Fibroblast of mammary gland (primary cell): ENCODE measurements at places on chromosomes 11 and 22.
A peak's percentile ranks its signal among the peaks of the same experiment; 100 is the strongest.

DNA sequence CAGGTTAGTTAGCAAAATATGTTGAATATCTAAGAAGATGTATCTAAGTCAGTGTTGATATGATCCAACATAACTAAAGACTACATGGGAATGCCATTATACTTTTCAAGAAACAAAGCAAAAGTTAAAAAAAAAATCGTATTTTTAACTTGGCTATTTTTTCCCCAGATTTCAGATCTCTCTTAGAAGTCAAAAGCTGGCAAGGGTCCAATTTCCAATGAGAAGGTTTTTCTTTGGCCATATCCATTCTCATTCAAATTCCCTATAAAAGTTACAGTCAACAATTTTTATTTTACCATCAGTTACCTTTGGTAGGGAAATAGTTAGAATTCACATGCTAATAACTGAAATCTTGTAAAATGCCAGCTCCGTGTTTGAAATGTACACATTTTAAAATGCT, 70.5 kb upstream of the FAT3 start:
- DNase-seq, result no peak

DNA sequence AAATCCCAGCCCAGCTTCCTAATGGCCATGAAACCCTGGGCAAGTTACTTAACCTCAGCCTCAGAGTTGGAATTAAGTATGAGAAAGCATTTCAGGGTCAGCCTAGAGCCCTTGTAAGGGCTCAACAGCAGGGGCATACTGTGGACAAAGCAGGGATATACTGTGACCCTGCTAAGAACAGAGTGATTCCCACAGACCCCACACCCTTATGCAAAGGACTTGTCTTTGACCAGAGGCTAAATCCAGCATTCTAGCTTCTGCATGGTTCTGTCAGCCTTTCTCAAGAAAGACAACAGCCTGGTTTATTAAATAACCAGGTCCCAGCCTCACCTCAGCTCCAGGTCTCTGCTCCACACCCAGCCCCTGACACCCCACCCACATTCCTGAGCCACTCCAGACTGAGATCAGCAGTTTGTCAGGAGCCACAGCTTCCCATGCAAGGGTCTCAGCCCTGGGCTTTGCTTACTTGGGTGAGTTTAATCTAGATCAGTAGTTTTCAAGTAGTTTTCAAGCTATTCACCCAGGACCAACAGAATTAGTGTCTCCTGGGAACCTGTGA, 69.2 kb downstream of the GALNT18 start:
- no peak for DNase-seq

GRCh38 chr11:74311352-74311926, at the start of gene P4HA3:
Gene P4HA3 (minus strand): TSS chr11:74311640. CDS start chr11:74311611, 29 bp downstream.
- peak; percentile 44 for DNase-seq

GRCh38 chr11:35006389-35007128, 90.1 kb downstream of the PDHX start:
- no peak for DNase-seq

GRCh38 chr11:12413141-12414052, 36.0 kb downstream of the PARVA start:
- DNase-seq, result no peak

DNA sequence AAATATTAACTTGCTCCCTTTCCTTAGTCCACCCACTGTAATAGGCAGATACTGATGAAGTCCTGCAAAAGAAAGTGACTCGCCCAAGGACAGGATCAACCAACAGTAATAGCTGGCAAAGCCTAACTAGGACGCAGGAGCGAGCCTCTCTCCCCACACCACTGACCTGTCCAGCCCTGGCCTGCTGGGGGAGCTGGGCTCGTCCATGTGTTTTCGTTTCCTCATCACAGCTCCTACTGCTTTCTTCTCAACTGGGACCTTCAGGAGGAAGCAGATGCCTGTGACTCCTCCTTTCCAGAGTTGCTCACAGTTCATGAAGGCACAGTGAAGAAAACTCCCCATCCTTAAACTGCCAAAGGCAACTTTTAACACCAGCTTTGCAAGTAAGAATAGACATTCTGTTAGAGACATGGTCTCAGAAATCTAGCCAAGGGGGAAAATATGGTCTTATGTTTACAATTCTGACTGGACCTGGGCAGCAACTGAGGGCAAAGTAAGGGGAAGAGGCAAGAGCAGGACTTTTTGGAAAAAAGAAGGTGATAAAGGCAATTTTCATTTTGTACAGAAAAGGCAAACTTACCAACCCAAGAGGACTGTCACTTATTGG, 11.6 kb upstream of the GPHA2 start:
- peak; percentile 28 for DNase-seq

DNA sequence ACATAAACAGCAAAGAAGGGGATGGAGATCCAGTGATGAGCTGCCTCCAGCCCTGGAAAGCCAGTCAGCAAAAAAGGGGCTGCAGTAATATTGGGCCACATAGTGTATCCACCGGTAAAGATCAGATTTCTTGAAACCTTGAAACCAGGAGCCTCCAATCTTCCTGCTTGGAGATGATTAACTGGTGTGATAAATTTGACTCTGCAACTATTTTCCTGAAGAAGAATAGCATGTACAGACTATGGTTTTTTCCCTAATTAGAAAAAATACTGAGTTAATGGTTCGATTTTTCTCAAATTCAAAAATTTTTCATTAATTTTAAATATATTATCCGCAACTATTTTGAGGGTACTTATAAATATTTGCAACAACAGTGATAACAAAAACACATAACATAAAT, at the start of gene OR51B2:
Gene OR51B2 (minus strand): TSS at position 101 of the 400 bp plus-strand sequence. CDS start 0 bp downstream, at position 101.
- DNase-seq, result no peak

DNA sequence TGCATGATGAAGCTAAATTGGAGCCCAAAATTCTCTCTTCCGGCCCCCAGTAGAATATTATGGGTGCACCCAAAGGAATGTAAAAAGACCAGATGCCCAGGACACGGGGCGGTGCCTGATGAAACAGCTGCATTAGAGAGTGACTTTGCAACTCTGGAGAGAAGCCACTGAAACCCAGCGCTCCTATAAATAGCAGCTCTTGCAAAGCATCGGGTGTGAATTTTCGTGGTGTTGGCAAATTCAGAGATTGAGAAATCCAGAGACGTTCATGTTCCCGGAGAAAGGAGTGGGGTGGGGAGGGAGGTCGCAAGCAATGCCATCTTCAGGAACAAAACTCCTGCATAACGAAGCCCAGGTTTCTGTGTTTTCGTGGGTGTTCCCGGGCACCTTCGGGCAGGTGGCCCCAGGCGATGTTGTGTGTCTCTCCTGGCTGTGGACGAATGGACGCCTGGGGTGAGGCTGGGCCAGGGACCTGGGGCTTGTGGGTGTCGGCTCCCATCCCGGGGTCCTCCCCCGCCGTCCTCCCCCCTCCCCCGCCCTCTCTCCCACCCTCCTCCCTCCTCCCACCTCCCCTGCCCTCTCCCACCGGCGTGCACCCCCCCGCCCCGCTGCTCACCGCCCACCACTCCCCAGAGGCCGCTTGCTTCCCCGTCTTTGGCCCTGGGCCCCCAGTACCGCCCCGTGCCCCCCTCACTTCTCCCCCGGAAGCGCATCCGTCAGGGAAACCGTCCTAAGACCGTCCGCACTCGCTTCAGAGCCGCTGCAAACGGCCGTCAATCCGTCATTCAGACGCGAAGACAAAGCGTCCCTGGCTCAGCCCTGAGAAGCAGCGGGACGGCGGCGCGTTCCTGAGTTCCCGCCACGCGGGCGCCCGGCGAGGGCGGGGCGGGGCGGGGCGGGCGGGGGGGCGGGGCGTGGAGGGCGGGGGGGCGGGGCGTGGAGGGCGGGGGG, 26.7 kb upstream of the TOLLIP start:
- peak; percentile 85 for DNase-seq

- no peak for DNase-seq
Measured at GRCh38 chr11:24496386-24496735, 492 bp upstream of the LUZP2 start.

DNA sequence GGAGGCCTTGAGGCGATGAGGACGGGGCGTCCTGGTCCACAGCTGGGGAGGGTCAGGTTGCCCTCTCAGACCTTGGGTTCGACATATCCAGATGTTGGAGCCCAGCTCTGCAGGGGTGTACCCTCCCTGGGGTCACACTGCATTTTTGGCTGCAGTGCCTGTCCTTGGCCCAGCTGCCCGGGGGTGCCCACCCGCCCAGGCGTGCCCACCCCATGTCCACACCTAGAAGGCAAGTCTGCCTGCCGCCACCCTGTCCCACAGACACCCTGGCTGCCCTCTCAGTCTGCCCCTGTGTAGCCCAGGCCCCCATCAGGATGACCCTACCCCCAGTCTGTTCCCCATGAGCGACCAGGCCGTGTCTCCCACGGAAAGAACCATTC, 3.0 kb downstream of the LSP1 start:
- DNase-seq, result no peak

- DNase-seq, result peak; percentile 85
Measured at GRCh38 chr11:26947904-26948639, 45.8 kb upstream of the FIBIN start.

GRCh38 chr11:88378422-88379066, 41.0 kb upstream of the CTSC start:
- no peak for DNase-seq

DNA sequence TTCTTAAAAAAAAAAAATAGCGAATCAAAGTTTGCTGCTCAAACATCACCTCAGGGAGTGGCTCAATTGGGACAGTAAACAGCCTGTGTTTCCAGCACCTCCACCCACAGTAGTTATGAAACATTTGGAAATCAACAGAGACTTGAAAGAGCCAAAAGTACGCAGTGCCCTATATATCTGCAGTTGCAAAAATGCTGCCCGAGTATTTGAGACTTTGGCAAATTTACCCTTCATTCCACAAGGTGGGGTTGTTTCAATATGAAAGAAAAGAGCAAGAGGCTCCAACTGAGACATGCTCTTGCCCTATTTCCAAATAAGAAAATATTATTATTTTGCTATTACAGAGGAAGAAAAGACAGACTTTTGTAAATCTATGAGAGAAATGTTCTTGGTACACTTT, 851.1 kb upstream of the RAG2 start:
- DNase-seq, result peak; percentile 67

- DNase-seq, result peak; percentile 39
Measured at GRCh38 chr11:96781082-96781481, 391.3 kb downstream of the JRKL start.

DNA sequence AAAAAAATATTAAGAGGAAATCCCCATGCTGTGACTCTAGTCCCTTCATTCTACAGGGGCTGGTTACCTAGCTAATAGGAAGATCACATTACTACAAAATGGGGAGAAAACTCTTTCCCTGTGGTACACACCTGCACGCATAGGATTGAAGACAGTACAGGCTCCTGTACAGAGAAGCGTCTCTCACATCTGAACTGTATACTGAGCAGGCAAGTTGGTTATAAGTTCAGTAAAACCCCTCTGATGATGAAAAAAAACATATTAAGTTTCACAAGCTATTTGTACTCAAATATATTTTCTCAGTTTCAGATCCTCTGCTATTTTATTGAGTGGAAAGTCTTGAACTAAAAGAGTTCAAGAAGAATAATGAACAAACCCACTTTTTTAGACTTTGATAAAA, 156.9 kb upstream of the HSD17B12 start:
- DNase-seq, result no peak

- DNase-seq, result peak; percentile 80
Measured at GRCh38 chr11:47861728-47862127, 13.6 kb upstream of the NUP160 start.

- DNase-seq, result no peak
Measured at GRCh38 chr22:49355211-49355920, 472.3 kb downstream of the BRD1 start.

DNA sequence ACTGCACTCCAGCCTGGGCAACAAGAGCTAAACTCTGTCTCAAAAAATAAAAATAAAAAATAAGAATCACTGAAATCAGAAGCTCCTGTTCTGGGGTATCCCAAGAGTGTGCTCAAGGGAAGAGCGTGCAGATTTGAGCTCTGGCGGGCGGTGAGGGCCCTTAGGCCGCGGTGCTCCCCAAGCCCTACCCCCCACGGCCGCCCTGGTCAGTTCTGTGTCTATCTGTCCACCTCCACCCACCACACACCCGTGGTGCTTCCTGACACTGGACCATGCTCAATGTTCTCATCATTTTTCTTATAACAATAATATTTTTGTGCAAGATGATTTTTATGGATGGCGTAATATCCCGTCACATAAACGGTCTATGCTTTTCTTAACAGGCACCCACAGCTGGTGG, 71.1 kb downstream of the RTL6 start:
- DNase-seq, result no peak

DNA sequence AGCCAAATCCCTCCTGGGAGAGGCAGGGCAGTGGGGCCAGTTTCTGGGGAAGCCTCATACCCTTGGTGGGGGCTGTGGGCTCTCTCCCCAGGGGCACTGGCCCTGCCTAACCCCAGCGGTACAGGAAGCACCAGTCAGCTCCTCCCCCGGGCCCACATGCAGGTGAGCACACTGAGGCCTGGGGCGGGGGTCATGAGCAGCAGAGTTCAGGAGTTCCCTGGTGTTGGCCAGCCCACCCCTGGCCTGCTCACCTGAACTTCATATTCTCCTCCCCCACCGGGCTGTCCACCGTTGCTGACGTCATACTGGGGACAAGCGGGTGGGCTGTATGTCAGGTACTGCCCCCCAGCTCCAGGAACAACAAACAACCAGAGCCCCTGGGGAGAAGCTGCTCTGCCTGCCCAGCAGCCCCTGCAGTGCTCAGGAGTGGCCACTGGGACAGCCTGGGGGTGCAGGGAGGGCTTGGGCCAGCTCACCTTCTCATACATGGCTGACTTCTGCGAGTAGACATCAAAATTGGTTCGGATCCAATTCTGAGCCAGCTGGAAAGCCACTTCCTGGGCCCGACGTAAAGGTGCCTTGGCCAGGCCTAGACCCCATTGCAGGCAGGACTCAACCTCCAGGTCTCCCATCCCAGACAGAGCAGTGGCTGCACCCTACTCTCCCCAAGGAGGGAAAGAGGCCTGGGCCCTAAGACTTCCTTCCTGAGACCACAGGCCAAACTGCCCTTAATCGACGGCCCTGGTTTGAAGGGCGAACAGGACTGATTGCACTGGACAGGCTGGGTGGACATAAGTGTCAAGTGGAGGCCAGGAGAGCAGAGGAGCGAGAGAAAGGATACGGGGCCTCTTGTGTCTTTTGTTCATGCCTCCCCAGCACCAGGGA, 20.8 kb downstream of the TREH start:
- no peak for DNase-seq
